ENCODE measurements at places on chromosomes 3 and 15.

GRCh38 chr3:23481011-23481615, 278.0 kb downstream of the UBE2E2 start:
- DNase-seq: no peak

DNA sequence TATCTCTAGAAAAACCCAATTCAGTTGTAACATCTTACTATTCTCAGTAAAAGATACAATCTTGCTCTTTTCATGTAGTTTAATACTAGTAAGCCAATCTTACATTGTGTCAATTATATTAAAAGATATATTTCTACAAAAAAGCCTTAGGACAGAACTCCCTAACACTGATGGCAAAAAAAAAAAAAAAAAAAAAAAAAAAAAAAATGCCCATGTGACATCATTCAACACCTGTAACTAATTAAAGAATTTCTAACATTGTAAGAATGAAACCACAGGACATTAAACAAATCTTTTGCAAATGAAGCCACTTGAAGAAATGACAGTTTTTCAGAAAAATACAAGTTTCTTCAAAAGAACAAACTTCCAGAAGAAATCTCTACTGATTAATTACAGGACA, 119.8 kb downstream of the SUCLG2 start:
- DNase-seq: no peak

GRCh38 chr3:47617086-47618010, 38.7 kb upstream of the CSPG5 start:
- no peak for DNase-seq

GRCh38 chr15:101028772-101029438, 109.7 kb downstream of the LRRK1 start:
- DNase-seq: no peak

GRCh38 chr3:195036974-195037373, 234.0 kb downstream of the XXYLT1 start:
- DNase-seq: no peak

All from activated T-helper 9 cell treated with anti-CD3 and anti-CD28 coated beads, Interleukin-2, amount 50 U/mL, for 16 hours (primary cell).